Activated CD8-positive, alpha-beta T cell treated with anti-CD3 and anti-CD28 coated beads, Interleukin-2, amount 10 ng/mL, durations not matched to agents 7 days and 5 days (primary cell): ENCODE measurements at places on chromosomes 5 and 9. TPM values are rescaled to one million over a fixed set of nuclear protein-coding genes. Genes with fewer than 3 reads are reported as not detected.

RASEF gene
- total RNA-seq, result not detected

MCIDAS gene
- total RNA-seq, result not detected

DDX4 gene
- 0.23 TPM for total RNA-seq

COL27A1 gene
- total RNA-seq, result 0.47 TPM

UBQLN1 gene
- 95.8 TPM for total RNA-seq

C5orf52 gene
- total RNA-seq, result not detected

CARTPT gene
- total RNA-seq, result not detected

PDE6A gene
- not detected for total RNA-seq

IGIP gene
- 2.4 TPM for total RNA-seq

FSTL4 gene
- not detected for total RNA-seq

PCDHGA10 gene
- total RNA-seq, result not detected

HAVCR2 gene
- total RNA-seq, result 78.7 TPM

PCDHB15 gene
- not detected for total RNA-seq

GGTA1 gene
- total RNA-seq, result not detected

LHFPL2 gene
- 0.34 TPM for total RNA-seq

LECT2 gene
- not detected for total RNA-seq

BTNL3 gene
- total RNA-seq, result not detected

ANXA6 gene
- total RNA-seq, result 495 TPM

ERGIC1 gene
- 52.7 TPM for total RNA-seq

ZNF483 gene
- 2.2 TPM for total RNA-seq

S1PR3 gene
- not detected for total RNA-seq

GRM6 gene
- not detected for total RNA-seq

CREB3 gene
- 21.7 TPM for total RNA-seq

HACD4 gene
- total RNA-seq, result 13.9 TPM

NR2F1 gene
- total RNA-seq, result not detected

CTNND2 gene
- not detected for total RNA-seq

NEUROG1 gene
- not detected for total RNA-seq

ENHO gene
- total RNA-seq, result not detected

LHX2 gene
- not detected for total RNA-seq

SLC6A18 gene
- total RNA-seq, result not detected

C5orf34 gene
- 10.3 TPM for total RNA-seq

CCDC192 gene
- not detected for total RNA-seq

KIF27 gene
- total RNA-seq, result 1.9 TPM

ANKDD1B gene
- 0.18 TPM for total RNA-seq

FAM163B gene
- total RNA-seq, result not detected

RASGEF1C gene
- total RNA-seq, result not detected

WNT8A gene
- not detected for total RNA-seq

CAMK4 gene
- total RNA-seq, result 82.7 TPM

PPP1R2B gene
- total RNA-seq, result 0.13 TPM

PCDHGA2 gene
- total RNA-seq, result not detected

ARID3C gene
- not detected for total RNA-seq

CSF1R gene
- total RNA-seq, result not detected

PCDHB5 gene
- total RNA-seq, result not detected

NIPAL4 gene
- not detected for total RNA-seq
